ENCODE measurements at places on chromosomes 2 and 18.

GRCh38 chr2:165305391-165306096 is 66.3 kb downstream of the SCN2A start:
- DNase-seq, result peak; percentile 40

DNA sequence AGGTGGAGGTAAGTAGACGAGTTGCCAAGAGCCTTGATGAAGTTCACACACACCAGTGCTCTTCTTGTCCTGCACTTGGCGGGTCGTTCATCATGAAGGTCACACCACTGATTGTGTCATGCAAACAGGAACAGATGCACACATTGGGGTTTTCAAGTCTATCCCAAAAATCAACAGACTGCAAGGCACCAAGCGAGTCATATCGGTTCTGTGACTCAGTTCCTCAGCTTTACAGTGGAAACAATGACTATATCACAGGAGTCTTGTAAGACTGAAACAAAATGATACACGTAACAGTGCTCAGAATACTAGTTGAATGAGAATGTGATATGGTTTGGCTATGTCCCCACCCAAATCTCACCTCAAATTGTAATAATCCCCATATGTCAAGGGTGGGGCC is 526.9 kb upstream of the ID2 start:
- DNase-seq, result no peak

- DNase-seq, result no peak
Measured at GRCh38 chr2:126639276-126639675, 16.7 kb upstream of the GYPC start.

DNA sequence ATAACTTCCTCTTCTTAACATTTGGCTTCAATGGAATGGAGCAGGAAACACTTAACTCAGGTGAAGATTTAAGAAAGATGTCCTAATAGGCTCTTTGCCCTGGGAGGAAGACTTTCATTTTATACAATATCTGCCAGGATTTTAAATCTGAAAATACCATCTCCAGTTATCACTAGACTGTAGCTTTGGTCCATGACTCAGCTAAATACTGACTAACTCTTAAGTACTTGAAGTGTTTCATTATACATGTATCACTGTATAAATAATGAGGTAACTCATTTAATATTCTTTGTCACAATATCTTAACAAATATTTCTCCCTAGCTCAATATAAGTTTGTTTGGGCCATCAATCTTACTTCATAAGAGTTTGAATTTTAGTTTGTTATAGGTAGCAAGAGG is 34.7 kb downstream of the RBKS start:
- no peak for DNase-seq

DNA sequence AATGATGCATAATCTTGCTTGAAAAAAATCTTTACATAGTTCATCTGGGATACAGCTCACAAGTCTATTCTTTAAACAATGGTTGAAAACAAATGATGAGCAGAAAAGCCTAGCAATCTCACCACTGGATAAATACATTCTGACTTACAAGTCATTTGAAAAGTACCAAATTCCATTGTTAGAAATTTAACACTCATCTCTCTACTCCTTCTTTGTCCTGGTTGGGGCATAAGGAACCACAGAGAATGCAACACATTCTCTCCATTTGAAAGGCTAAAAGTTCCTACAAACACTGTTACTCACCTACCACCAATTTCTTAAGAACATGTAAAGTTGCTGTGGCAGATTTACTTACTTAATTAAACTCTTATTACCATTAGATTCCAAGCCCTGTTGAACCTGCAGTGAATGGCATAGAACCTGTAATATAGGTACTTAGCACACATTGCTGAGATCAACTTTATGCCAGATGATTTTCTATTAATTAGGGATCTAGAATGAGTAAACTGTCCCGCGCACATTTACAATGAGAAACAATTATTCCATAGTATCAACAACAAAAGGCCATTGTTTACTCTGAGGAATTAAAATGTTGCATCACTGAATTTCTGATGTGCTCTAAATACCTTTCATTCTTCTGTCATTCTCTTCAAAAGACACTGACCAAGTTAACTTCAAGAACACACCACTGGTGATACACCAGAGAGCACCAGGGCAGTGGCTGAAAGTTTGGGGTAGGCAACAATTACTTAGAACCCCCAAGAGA is 69.6 kb downstream of the CABYR start:
- DNase-seq, result no peak

DNA sequence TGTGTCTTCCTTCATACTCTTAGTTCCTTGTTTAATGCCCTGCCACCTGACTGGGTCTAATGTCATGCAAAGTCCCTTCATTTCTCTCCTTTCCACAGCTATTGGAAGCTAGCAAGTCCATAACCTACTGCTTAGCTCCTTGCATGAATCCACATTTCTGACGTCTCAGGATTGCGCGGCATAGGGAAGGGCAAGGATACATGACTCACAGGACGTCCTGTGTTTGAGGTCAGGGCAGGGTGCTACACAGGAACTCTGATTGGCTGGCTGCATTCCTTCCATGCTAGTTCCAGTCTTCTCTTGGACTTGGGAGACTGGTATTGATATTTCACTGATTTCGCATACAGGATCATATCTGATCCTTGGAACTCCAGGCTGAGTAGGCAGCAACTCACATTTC is 137.9 kb downstream of the CDH2 start:
- DNase-seq, result no peak

GRCh38 chr2:110842048-110842447 is 109.7 kb downstream of the ACOXL start:
- no peak for DNase-seq
